Posterior cingulate gyrus (tissue), 11 donors: ENCODE measurements at places on chromosomes 2 and 18.

- DNase-seq, result no peak
Measured at GRCh38 chr2:75564713-75565359, 4.1 kb upstream of the EVA1A start.

DNA sequence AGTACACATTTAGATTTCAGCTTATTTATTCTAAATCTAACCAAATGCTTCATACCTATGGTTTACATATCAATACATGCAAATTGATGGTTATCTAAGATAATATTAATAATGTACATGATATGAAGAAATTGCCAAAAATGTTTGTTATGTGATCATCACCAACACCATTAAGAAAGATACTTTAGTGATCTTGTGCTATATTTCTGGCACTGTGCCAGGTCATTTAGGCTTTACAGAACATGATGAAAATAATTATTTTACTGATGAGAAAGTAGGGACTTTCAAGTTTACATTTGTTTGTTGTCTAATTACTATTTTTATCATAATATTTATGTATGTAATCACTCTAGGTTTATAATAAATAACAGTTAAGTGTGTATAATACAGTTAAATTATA, 158.3 kb downstream of the GULP1 start:
- no peak for DNase-seq

- no peak for DNase-seq
Measured at GRCh38 chr2:19711470-19712372, 190.1 kb downstream of the TTC32 start.

DNA sequence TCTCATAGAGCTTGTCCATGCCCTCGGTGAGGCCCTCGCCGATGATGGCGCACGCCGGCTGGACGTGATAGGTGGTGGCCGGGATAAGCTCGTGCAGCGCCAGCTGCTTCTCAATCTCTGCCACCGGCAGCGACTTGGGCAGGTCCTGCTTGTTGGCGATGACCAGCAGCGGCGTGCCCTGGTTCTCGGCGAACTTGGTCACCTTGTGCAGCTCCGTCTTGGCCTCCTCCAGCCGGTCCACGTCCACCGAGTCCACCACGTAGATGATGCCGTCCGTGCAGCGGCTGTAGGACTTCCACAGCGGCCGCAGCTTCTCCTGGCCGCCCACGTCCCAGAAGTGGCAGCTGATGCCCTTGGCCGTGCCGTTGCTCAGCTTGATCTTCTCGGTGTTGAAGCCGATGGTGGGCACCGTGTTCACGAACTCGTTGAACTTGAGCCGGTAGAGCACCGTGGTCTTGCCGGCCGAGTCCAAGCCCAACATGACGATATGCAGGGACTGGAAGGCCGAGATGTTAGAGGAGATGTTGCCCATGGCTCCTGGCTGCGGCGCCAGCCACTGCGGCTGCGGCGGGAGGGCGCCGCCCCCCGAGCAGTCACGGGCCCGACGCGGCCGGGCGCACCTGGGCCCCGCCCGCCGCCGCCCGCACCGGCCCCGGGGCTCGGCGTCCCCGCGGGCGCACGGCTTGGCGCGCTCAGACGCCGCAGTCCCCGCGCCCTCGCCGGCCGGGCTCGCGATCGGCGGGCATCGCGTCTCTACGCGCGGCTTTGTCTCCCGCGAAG, 636 bp downstream of the ARL4C start:
- DNase-seq, result peak; percentile 35

- DNase-seq, result no peak
Measured at GRCh38 chr2:72738096-72738495, 87.7 kb downstream of the EXOC6B start.

GRCh38 chr2:162379719-162380580, 36.0 kb downstream of the GCA start:
- DNase-seq, result peak; percentile 3
